ENCODE measurements at places on chromosomes 6 and 20.

GRCh38 chr6:4607793-4608192 lies 168.4 kb upstream of the CDYL start:
- DNase-seq: no peak

- no peak for DNase-seq
These were observed 79.0 kb downstream of the ANKEF1 start for GRCh38 chr20:10113746-10114145.

DNA sequence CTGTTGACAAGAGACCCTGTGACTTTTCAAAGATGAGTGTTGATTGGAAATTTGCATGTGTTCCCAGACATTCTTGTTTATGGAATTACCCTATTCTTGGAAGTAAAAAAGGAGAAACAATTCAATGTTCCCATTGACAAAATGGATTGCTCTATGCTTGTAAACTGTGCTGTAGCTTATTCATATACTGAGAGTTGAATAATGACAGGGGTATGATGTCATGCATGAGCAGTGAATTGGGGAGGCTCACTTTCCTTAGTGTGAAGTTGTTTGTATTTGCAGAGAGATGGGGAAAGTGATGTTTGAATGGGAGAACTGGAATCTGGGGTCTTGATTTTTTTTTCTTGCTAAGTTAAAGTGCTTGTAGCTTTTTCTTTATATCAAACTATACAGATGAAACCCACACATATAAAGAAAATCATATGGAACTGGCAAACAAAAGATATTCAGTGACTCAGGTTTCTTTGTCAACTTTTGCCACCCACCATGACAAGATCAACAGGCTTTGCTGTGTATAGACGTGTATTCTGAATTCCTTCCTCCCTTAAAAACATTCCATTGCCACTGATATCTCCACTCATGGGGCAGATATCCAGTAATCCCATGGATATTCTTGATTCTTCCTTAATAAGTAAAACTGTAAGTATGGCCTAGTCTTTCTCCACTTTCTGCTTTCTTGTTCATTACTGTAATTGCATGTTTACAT lies 97.8 kb upstream of the JAG1 start:
- DNase-seq: no peak

DNA sequence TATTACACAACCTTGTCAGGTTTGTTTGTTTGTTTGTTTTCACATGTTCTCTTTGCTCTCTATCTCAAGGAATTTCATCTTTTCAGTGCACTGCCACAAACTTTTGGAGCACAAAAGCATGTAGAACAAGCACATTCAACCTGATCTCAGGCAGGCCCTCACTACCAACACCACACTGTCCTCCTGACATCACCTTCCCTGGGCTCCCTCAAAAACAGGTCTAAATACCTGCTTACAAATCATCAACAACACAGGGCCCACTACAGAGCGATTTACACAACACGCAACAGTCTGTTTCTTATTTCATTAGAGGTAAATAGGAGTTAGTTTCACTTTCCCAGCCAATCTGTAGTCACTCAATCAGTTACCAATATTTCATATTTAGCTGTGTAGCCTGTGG lies 241.4 kb downstream of the EPHA7 start:
- DNase-seq: no peak

DNA sequence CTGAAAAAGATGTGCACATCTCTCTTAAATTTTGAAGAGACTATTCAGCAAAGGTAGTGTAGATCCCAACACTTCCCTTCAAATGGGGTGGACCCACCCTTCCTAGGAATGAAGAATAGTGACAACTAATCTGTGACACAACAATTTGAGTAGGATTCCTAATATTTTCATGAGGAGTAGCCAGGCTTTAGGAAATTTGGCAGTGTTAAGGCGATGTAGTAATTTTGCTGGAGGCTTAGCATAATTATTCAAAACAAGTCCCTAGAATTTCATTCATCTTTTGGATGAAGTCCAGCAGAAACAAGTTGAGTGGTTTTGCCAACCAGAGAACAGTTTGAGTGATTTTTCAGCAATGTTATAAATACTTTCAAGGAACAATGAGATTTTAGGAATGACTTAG lies 52.4 kb downstream of the ELOVL4 start:
- no peak for DNase-seq

- DNase-seq: no peak
These were observed 91.3 kb downstream of the ID4 start for GRCh38 chr6:19928461-19928860.

DNA sequence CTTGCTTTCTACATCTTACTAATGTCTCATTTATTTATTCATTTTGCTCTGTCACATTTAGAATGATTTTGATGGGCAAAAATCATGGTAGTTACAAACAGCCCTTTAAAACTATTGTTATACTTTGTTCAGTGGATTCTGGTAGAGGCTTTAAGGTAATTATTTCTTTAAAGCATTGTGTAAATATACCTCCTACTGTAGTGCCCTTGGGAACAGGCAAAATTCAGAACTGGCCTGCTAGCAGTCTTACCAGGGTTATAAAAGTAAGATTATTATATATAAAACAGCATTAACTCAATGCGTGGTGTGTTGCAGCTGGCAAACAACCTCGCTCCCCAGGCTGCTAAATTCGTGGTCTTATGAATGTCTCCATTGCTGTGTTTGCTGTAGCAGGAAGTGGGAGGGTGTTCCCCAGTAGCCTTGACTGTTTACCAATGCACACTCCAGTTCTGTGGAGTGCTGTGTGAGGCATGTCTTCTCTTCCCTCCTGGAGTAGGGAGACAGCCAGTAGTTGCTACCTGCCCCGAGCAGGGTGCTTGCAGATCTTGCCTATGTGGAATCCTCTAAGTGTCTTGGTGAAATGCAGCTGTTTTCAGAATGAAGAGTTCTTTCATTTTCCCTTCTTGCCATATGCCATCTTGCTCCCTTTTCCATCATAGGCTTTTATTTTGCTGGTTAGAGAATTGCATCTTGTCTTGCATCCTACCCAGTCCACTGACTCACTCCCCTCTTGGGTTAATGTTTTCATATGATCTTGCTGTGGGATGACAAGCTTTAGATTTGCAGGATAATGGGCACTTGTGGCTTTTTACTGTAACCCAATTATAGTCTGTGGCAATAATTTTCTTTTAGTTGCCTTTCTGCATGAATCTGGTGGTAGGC lies 45.3 kb downstream of the IGF2R start:
- no peak for DNase-seq

DNA sequence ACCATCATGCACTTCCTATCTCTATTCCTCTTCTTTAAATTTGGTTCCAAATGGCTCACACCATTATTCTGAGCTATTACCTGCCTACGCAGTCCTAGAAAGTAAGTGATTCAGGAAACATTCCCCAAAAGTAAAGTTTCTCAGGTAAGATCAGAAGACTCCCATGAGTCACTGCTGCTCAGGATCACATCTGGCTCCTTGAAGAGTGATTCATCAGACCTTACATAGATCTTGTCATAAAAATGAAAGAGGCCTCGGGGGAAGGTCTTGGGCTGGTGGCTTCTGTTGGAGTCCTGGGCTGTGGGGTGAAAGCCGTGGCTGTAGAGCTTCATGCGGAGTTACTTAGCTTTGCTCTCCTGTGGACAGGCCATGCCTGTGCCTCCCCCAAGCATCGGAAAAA lies 35.9 kb downstream of the PLG start:
- no peak for DNase-seq

DNA sequence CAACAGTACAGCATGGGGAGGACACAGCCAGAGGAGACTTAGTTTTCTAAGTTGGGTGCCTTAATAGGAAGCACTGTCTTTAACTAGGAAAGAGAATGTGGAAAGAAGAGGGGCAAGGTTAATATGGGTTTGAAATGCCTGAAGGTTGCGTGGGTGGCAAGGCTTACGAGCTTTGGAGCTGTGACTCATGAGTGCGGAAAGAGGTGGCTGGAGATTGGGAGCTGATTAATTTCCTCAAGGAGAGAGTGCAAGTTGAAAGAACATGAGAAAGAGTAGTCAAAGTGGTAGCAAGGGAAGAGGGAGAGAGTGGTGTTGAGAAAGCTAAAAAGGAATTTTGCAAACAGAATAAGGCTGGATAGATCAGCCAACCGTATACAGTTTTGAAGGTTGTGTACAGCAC lies 315.1 kb upstream of the PRND start:
- peak; percentile 19 for DNase-seq

DNA sequence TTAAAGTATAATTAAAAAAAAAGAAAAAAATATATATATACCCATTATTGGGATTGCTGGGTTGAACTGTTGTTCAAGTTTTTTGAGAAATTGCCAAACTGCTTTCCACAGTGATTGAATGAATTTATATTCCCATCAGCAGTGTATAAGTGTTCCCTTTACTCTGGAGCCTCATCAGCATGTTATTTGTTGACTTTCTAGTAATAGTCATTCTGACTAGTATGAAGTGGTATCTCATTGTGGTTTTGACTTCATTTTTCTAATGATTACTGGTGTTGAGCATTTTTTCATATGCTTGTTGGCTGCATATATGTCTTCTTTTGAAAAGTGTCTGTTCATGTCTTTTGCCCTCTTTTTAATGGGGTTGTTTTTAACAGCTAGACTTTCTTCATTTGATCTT lies 1260.8 kb upstream of the GJE1 start:
- DNase-seq: no peak

GRCh38 chr6:134491477-134491876 lies 173.6 kb upstream of the SGK1 start:
- DNase-seq: no peak

DNA sequence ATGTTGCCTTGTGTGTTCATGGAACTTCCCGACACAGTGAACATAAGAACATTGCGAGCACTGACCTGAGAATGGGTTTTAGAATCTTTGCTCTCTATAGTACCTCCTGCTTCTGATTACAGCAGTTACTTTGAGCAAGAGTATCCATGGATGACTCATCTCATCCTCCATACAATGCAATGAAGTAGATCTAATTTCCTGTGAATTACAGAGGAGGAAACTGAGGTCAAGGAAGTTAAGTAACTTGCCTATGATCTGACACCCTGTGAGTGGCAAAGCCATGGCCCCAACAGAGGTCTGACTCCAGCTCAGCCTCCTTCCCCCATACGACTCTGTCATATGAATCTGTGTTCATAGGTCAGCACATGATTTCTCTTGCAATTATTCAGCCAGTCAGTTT lies 518.1 kb downstream of the TFAP2A start:
- DNase-seq: no peak

DNA sequence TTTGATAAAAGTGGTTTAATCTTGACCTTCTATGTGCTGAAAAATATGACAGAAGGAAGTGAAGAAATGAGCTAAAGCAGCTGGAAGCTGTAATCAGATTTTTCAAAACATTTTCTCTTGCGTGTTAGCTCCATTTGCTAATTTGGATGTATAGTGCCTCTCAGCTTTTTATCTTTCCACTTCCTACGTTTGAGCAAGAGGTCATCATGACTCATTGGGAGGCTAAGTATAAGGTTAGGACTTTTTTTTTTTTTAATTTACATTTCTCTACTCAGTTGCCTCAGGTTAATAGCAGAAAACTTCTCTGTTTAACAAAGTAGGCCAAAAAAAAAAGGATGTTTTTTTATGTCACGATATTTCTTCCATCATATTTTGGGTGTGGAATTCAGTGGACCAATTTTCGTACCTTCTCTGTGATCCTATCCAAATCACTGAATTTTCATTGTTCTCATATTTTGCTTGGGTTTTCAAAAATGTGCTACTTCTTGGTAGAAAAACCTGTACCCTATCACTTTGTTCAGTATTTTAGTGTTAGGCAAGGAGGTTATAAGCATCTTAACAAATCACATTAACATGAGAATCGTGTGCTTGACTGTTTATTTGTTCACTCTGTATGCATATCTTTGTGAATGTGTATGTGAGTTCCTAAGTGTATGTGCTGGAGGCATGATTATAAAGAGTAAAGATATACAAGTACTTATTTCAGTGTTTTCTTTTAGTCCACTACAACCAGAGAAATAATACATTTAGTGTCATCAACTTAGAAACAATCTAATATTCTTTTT lies 1028.3 kb upstream of the EYS start:
- no peak for DNase-seq

DNA sequence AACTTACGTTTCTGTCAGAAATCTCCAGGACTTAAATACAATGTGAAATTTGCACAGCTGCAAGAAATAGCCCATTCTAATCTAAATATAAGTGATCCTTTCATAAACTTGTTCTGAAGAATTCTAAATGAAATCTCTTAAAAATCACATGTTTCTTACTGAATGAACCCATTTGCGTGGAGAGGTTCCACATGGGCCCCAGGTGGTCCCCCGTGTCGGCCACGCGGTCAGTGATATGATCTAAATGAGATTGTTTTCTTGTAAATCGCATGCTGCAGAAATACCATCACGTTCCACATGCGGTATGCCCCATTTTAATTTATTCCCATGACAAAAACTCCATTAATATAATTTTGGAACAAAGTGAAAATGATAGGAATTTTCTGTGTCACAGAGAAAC lies 818.9 kb upstream of the SLC35B3 start:
- no peak for DNase-seq

DNA sequence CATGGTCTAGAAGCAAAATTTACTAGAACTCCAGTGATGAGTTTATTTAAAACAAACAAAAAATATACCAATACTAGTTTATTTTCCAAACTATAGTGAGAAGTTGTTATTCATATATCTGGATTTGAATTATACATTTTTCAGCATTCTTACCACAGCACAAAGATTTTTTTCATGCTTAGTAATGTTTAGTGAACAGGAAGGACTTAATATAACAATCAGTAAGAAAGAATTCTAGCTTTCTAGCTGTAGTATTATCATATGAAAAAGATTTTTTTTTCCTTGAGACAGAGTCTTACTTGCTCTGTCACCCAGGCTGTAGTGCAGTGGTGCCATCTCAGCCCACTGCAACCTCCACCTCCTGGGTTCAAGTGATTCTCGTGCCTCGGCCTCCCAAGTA lies 13.8 kb downstream of the MARCKS start:
- no peak for DNase-seq

GRCh38 chr20:7609251-7609650 lies 331.0 kb downstream of the HAO1 start:
- DNase-seq: no peak

- no peak for DNase-seq
These were observed 123.3 kb upstream of the SLC2A12 start for GRCh38 chr6:134175532-134176263.

All from AG09319 (cell line).